ENCODE measurements at places on chromosomes 1 and 21. TPM values are rescaled to one million over a fixed set of nuclear protein-coding genes. Genes with fewer than 3 reads are reported as not detected.

DNA sequence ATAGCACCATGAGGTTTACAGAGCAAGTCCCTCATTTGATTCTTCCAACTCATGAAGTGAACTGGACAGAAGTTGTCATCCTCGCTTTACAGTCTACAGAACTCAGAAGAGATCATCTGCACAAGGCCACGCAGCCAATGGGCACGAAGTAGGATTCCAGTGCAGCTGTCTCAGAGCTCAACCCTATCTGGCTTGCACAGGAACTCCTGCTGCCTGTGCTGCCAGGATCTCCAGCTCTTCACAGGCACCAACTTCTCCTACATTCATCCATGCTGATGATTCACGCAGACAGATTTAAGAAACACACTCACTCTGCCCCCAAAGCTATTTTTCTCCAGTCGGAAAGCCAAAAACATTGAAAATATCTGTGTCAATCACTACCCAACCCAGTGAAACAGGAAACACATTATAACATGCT is 157.0 kb downstream of the RERE start:
- H3K27me3 ChIP-seq: no peaks in the 10 kb centered on the region
- no peaks in the 10 kb centered on the region for H3K36me3 ChIP-seq
- no peak overlapping the region for H3K4me3 ChIP-seq
- no peak for DNase-seq
- H3K27ac ChIP-seq: no peak overlapping the region
- H3K4me1 ChIP-seq: peaks cover 14% of the 10 kb centered on the region

NMNAT2 gene
- 55.6 TPM for polyA plus RNA-seq

ANGPTL1 gene
- 5.7 TPM for polyA plus RNA-seq

DNA sequence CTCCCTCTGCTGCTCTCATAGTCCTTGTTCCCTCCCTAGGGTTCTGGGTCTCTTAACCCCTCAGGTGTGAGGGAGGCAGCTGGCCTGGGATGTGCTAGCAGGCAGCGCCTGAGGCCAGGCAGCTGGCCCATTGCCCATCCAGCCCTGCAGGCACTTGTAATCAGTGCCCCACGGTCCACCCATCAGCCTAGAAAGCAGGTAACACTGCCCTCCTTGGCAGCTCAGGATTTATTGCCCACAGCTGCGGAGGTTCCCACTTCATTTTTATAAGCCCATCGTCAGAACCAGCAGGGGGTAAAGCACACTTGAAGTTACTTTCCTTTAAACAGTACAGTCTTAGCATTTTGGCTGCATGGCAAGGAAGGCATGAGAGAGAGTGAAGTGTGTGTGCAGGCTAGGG is 70.6 kb downstream of the TMEM53 start:
- H3K4me3 ChIP-seq: no peak overlapping the region
- no peak overlapping the region for H3K27ac ChIP-seq
- H3K27me3 ChIP-seq: peaks cover 4% of the 10 kb centered on the region
- no peaks in the 10 kb centered on the region for H3K36me3 ChIP-seq
- H3K4me1 ChIP-seq: peaks cover 20% of the 10 kb centered on the region

GRCh38 chr1:198549866-198550265 is 9.4 kb upstream of the ATP6V1G3 start:
- H3K27me3 ChIP-seq: no peaks in the 10 kb centered on the region
- no peak overlapping the region for H3K27ac ChIP-seq
- no peak for DNase-seq

All from spinal cord (tissue), 10 donors.